Smooth muscle cell of the umbilical artery (primary cell): ENCODE measurements at places on chromosomes 11 and 22. TPM values are rescaled to one million over a fixed set of nuclear protein-coding genes. Genes with fewer than 3 reads are reported as not detected.

Gene LMO2
- 0.09 TPM in 1 of 2 replicates, not detected in the other for total RNA-seq

Gene ABTB2
- total RNA-seq: 12.8 and 14.2 TPM in 2 replicates

Gene VWA5A
- total RNA-seq: 2.9 and 3.0 TPM in 2 replicates

Gene P4HA3
- 116 and 240 TPM in 2 replicates for total RNA-seq

Gene MFRP
- total RNA-seq: not detected in 2 replicates

Gene CD3D
- not detected in 2 replicates for total RNA-seq

Gene PHOX2A
- total RNA-seq: not detected in 2 replicates

Gene F2
- not detected in 2 replicates for total RNA-seq
